ENCODE measurements at places on chromosomes 11 and 22. TPM values are rescaled to one million over a fixed set of nuclear protein-coding genes. Genes with fewer than 3 reads are reported as not detected.

- no peak for DNase-seq
These were observed 29.0 kb upstream of the KCNQ1OT1 start for GRCh38 chr11:2728663-2729332.

GRCh38 chr22:41445129-41446056 lies 1.2 kb downstream of the TOB2 start:
- DNase-seq: peak; percentile 84

GRCh38 chr11:65576232-65576866 lies 496 bp downstream of the EHBP1L1 start:
- DNase-seq: no peak

GRCh38 chr22:49013707-49014106 lies 814.0 kb downstream of the BRD1 start:
- DNase-seq: no peak

- no peak for DNase-seq
These were observed 74.9 kb upstream of the RAG2 start for GRCh38 chr11:36672815-36673450.

- no peak for DNase-seq
These were observed 608 bp downstream of the TMPRSS13 start for GRCh38 chr11:117928446-117929141.

GRCh38 chr22:50608996-50609395 lies 8.4 kb downstream of the MAPK8IP2 start:
- DNase-seq: peak; percentile 61

DNA sequence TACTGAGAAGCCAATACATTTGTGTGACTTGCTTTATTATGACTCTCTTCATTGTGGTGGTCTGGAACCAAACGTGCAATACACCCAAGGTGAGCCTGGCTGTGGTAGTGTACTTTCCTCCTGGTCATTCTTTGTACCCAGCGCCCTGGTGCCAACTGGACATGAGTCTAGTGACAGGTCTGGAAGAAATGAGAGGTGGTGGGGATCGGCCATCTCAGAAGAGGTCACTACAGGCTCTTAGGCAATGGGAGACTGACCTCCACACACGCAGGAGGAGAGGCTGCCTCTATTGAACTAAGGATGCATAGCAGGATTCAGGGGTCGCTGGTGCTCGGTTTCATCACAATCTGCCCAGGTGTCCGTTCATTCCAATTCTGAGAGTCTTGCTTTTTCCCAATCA lies 56.4 kb upstream of the RTL6 start:
- no peak for DNase-seq

DNA sequence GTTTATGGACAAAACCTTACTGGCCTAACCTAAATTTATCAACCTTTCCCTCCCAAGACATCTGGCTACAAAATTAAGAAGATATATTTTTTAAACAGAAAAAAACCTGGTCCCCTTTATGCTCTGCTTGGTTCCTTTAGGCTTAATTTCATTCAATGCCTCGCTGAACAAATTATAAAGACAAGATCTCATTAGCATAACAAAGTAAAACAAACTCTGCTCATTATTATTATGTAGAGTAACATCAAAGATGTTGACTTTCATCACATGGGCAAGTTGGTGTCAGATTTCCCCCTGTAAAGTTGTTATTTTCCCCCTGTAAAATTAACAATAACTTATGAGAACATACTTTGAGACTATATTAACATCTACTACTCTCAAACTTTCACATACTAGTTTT lies 11.0 kb downstream of the RRAS2 start:
- no peak for DNase-seq

- DNase-seq: no peak
These were observed 55.5 kb upstream of the EP300 start for GRCh38 chr22:41036924-41037323.

DNA sequence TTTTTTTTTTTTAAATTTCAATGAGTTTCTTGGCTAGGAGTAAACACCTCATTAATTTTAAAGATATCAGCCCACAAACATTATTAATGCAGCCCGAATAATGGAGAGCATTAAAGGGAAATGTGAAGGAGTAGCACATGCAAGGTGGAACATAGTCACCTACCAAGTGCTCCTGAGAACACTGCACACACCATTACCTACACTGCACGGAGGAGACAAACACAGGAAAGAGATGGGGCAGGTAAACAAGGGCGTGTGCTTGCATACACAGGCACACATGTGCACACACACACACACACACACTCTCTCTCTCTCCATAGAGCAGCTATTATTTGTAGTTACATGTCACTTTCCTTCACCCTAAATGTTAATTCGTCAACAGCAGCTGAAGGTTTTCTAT lies 30.2 kb downstream of the HTR3B start:
- DNase-seq: no peak

DNA sequence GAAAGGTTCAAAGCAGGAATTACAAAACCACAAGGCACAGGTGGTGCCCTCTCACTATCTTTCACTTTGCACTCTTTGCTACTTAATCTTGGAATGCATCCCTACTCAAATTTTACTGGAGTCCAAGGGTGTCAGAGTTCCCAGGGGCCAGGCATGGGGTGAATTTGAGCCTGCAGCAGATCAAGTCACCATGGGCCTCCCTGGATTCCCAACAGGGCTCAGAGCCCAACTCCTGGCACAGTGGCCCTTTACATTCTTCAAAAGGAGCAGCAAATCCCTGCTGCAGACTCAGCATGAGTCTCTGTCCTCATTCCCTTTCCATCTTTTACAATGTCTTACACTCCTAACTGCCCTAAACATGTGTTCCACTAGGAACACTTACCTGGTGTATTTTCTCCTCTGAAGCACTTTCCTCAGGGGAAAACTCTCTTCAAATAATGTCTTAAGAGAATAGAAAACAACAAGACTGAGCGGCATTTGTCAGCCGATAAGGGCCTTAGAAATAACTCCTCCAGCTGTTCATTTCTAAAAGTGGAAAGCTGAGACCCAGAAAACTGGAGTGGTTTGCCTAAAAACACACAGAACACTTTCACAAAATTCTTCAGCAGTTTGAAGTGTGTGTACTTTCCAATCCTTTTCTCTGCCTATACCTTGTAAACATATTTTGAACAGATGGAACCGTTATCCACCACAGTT lies 596.0 kb downstream of the INSC start:
- DNase-seq: no peak

GRCh38 chr22:44811141-44811540 lies 58.8 kb downstream of the ARHGAP8 start:
- peak; percentile 47 for DNase-seq

- no peak for DNase-seq
These were observed 2.8 kb downstream of the EMID1 start for GRCh38 chr22:29208502-29208862.

- DNase-seq: no peak
These were observed 29.4 kb downstream of the PACSIN2 start for GRCh38 chr22:42985531-42985905.

GRCh38 chr11:65789230-65790103 lies 2.6 kb downstream of the OVOL1 start:
- no peak for DNase-seq

DNA sequence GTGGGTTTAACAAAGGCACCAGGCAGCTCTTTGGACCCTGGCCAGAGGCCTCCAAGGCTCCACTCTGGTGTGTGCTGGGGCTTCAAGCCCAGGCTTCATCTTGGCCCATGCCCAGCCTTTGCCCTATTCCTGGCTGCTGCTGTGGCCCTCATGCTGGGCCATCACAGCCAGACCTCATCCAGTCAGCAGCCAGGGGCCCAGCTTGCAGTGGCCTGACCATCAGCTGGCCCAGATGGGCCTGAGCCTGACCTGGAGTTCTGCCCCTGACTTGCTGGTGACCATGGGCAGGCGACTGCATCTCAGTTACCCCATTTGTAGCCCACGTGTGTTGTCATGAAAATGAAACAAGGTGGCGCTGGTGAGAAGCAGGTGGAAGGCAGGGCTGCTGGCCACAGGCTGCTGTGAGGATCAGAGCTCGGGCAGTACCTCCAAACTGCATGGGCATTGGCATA lies 76.1 kb downstream of the MED15 start:
- peak; percentile 69 for DNase-seq

DNA sequence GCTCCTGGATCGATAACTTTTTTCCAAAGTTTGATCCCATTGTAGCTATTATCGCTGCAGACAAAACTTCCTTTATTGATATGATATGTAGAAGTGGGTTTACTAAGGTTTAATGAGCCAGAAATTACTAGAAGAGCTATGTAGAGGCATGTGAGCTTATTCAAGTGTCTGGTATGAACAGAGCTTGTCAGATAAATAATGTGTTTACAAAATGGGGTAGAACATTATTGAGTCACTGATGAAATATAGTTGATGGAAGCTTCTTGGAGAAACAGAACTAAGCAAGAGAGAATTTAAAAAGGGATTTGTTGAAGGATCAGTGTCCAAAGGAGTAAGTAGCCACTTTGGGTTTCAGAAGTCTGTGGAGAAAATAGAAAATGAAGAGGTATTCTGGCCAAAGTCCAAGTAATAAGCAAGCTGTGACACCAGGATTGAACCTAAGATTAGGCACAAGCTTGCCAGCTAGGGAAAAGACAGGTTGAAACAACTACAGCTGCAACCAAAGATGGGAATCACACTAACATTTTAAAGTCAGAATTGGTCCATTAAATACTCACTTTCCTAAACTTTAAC lies 104.3 kb downstream of the MAML2 start:
- DNase-seq: no peak

- DNase-seq: no peak
These were observed 626 bp upstream of the F2 start for GRCh38 chr11:46718155-46719019.

GRCh38 chr11:6608726-6609501 lies 3.1 kb downstream of the TAF10 start:
- DNase-seq: no peak

DNA sequence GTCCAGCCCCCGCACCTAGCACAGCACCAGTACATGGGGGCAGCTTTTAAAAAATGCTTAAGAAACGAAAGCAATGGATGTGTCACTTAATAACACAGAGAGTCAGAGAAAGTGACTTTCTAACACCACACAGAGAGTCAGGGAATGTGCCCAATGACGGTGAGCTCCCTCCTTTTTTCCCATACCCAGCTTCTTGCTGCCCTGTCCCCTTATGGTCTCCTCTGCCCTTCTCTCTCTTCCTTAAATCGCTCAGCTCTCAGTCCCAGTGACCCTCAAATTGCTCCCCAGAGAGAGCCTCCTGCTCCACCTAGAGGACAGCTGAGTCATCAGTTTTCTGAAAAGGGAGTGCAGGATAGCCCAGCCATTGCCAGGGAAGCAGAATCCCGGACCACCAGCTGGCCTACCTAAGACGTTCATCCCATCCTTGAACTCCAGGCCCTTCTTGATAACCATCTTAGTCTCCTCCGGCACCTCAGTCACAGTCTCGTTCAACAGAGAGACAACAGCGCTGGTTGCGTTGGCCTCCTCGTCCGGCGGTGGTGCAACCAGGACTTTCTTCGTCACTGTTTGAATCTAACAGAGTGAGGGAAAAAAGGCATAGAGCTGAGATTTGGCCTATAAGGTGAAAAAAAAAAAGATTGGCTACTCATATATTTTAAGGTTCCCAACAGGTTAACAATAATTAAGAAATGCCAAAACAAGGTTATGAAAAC lies 113.5 kb downstream of the SLC1A2 start:
- no peak for DNase-seq

DNA sequence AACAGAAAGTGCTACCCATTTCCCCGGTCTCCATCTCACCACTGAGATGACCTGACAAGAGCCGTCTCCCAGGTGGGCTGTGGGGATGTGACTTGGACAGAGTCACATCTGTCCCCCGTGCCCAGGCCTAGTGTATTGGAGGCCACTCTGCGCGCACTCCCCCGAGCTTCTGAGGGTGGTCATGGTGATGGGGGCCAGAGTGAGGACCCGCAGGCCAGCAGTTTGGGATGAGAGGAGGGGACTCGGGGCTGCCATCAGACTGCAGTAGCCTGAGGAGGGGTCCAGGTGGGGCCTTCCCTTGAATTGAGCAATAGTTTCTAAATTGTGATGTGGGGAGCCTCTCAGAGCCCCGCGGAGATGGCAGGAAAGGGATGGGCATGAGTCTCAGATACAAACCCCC lies 852.6 kb downstream of the TBC1D22A start:
- peak; percentile 48 for DNase-seq

GRCh38 chr11:1760351-1761109 lies 3.2 kb downstream of the CTSD start:
- DNase-seq: peak; percentile 95

GRCh38 chr11:108618529-108618928 lies 25.0 kb upstream of the EXPH5 start:
- no peak for DNase-seq

DNA sequence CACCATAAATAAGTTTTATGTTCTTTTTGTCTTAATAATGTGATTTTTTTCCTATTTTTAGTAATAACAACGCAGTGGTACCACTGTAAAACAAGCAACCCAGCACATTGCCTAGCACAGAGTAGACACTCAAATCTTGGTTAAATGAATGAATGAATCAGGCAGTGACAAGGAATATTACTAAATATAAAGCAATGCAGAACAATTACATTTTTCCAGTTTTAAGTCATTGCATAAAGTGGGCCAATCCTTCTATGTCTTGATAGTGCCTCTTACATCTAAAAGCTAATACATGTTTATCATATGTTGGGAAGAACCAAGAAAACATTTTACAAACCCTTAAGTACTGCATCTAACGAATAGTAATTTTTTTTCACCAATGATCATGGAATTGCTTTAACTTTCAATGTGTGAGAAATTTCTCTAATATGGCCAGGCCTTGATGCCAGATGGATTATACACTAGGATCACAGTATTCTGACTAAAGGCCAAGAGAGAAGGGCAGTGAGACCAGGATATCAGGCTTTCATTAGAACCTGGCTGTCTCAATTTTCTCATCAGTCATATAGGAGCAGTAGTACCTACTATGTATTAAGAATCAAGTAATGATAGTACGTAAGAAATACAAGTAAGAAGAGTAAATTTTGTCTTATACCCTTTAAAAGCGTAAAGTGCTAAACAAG lies 88.5 kb downstream of the TRIM44 start:
- no peak for DNase-seq

DNA sequence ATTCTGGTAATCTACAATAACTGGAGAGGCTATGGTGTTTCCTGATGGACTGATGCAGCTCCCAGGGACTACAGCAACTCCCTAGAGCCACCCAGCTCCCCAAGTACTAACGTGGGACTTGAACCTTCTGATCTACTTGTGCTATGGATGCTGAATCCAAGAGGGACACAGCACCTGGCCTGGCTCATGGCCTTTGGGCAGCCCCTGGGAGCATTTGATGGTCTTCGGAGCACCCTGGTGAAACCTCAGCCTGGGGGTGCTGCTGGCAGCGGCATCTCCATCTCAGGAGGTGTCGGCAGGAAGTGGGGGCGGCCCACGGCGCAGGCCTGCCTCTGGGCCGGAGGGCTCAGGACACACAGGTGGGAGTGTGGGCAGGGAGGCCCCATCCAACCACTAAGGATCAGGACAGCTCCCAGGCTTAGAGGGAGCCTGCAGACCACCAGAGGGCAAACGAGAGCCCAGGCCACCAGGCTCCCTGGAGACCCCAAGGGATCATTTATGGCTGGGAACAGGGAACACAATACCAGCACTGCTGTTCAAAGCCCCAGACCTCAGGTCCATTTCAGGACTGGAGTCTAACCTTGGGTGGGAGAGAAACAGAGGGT lies 8.7 kb downstream of the EHD1 start:
- peak; percentile 86 for DNase-seq

The FGF19 gene
- polyA plus RNA-seq: not detected

The NUDT8 gene
- polyA plus RNA-seq: 5.4 TPM

The C1QTNF5 gene
- 29.0 TPM for polyA plus RNA-seq

The OR5B12 gene
- not detected for polyA plus RNA-seq

The SLC22A6 gene
- not detected for polyA plus RNA-seq

The EFCAB6 gene
- polyA plus RNA-seq: 0.19 TPM

The TMEM191C gene
- 5.8 TPM for polyA plus RNA-seq

The CEND1 gene
- polyA plus RNA-seq: 0.42 TPM

The LDHAL6A gene
- polyA plus RNA-seq: not detected

The RPS3 gene
- polyA plus RNA-seq: 5,352 TPM

The KRTAP5-10 gene
- polyA plus RNA-seq: 0.17 TPM

The OR10G8 gene
- not detected for polyA plus RNA-seq
